ENCODE measurements at places on chromosomes 11 and 22.

- DNase-seq, result peak; percentile 61
Measured at GRCh38 chr11:115548878-115549528, 44.8 kb upstream of the CADM1 start.

GRCh38 chr11:986270-986951, 50.1 kb downstream of the MUC6 start:
- no peak for DNase-seq

DNA sequence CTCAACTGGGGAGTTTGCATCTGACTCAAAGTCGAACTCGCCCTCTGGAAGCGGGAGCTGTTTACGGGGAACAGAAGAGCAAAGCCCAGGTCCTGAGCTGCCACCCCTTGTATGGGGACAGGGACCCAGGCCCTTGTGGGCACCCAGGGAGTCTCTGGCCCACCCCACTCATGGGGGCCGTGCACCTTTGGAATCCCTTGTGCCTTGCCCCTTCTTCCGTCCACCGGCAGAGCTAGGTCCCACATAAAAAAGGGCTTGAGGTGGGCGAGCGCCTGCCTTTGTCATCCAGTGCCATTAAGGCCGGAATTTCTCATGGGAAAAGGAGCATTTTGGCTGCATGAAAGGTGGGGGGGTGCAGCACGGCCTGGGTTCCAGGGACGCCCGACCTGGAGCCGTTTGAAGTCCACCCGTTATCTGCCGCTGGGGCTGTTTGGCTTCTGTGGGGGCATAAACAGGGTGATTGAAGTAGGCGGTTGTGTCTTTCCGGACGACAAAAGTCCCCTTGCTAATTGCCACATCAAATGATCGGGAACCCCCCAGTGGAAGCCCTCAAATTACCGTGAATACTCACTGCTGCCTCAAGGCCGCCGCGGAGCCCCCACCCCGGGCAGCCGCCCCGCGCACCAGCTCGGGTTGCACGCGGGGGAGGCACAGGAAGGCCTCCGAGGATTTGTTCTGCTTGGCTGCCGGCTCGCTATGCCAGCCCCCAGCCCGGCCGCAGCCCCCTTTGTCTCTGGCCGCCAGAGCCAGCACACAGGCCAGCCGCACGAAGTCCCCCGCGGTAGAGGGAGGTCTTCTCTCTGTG, 49.0 kb upstream of the FGF3 start:
- no peak for DNase-seq

GRCh38 chr11:32890843-32891656, 1.6 kb upstream of the QSER1 start:
- peak; percentile 75 for DNase-seq

- no peak for DNase-seq
Measured at GRCh38 chr11:11532574-11532973, 89.2 kb downstream of the GALNT18 start.

- no peak for DNase-seq
Measured at GRCh38 chr11:112995423-112996090, 34.3 kb downstream of the NCAM1 start.

DNA sequence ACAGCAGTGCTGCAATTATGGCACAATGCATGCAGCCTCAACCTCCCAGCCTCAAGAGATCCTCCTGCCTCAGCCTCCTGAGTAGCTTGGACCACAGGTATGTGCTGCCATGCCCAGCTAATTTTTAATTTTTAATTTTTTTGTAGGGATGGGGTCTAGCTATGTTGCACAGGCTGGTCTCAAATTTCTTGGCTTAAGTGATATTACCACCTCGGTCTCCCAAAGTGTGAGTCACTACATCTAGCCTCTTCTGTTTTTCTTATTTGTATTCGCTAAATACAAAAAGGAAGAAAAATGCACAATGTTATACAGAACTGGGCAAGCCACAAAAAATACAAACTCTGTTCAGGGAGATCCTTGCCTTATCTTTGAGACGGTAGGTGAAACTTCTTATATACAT, 62.1 kb downstream of the DDI1 start:
- no peak for DNase-seq

Data from NCI-H2081 (cell line).